HepG2 (cell line): ENCODE measurements at places on chromosomes 16 and 17. TPM values are rescaled to one million over a fixed set of nuclear protein-coding genes. Genes with fewer than 3 reads are reported as not detected.

The SLC5A11 gene
- total RNA-seq, result 1.7 and 3.3 TPM in 2 replicates

The NAT9 gene
- total RNA-seq, result 37.6 and 44.2 TPM in 2 replicates

The DDX5 gene
- 503 and 539 TPM in 2 replicates for total RNA-seq

The GNG13 gene
- total RNA-seq, result not detected in 2 replicates

The PRDM7 gene
- total RNA-seq, result not detected in 2 replicates

The ODAD4 gene
- 0.53 and 0.60 TPM in 2 replicates for total RNA-seq

The SKAP1 gene
- total RNA-seq, result not detected in 2 replicates

The PDE6G gene
- total RNA-seq, result 1.0 and 1.4 TPM in 2 replicates

The PMFBP1 gene
- total RNA-seq, result 2.4 and 3.8 TPM in 2 replicates

DNA sequence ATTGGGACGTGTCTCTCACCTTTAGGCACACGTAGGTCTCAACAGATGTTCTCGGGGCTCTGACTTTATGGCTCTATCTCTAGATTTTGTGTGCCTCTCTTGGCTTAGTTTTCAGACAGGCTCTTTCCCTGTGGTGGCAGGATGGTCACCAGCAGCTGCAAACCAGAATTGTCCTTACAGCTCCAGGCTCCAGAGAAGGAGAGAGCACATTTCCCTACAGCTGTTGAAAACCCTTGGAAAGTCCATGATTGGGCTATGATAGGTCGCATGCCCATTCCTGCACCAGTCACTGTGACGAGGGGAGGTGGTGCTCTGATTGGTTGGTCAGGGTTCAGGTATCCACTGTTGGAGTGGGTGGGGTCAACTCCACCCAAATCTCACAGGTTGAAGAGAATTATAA, 41.5 kb downstream of the SHISA9 start:
- no peak overlapping the region for H3K27ac ChIP-seq
- H3K4me3 ChIP-seq, result no peak overlapping the region
- H3K36me3 ChIP-seq, result no peaks in the 10 kb centered on the region
- H3K4me1 ChIP-seq, result no peaks in the 10 kb centered on the region
- peaks cover 8% of the 10 kb centered on the region; the same call in 1 of the 3 replicates for H3K27me3 ChIP-seq
- DNase-seq, result no peak

- no peak for DNase-seq
- H3K36me3 ChIP-seq, result no peaks in the 10 kb centered on the region
- H3K4me1 ChIP-seq, result peaks cover 22% of the 10 kb centered on the region
- peaks cover 3% of the 10 kb centered on the region; the same call in 1 of the 2 replicates for H3K27me3 ChIP-seq
These were observed 34.2 kb downstream of the GJC1 start for GRCh38 chr17:44795928-44796327.

DNA sequence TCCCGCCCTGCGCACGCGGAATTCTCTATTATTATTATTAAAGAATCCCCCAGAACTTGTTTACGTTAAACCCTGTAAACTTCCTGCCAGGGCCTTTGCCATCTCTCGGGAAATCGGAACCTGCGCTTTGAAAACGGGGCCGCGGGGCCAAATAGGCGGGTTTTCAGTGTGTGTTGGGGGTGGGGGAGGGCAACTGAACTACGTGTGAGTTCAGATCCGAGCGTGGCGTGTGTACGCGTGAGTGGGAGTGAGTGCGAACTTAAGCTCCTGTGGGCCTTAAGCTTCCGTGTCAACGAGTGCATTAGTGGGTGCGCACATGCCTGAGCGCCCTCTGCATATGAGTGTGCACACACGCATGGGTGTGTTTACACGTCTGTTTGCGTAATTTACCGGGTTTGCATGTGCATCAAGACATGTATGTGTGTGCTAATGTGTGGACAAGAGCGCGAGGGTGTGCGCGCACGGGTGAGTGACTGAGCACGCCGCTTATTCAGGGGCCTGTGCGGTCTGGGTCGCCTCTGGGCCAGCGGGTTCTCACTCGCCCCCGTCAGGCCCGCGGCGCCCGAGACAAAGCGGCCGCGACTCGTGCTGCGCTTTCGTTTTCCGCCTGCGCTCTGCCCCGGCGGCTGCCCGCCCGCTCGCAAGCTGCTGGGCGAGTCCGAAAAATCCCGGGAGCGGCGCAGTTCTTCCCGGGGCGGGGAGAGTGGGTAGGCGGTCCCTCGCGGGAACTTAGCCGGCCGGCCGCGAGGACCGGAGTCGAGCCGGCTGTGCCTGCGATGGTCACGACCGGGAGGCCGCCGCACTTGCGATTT, 1.2 kb upstream of the FOXF1 start:
- no peak overlapping the region for H3K27ac ChIP-seq
- H3K4me1 ChIP-seq, result no peaks in the 10 kb centered on the region
- DNase-seq, result no peak
- H3K4me3 ChIP-seq, result peak overlapping the region; percentile 32

DNA sequence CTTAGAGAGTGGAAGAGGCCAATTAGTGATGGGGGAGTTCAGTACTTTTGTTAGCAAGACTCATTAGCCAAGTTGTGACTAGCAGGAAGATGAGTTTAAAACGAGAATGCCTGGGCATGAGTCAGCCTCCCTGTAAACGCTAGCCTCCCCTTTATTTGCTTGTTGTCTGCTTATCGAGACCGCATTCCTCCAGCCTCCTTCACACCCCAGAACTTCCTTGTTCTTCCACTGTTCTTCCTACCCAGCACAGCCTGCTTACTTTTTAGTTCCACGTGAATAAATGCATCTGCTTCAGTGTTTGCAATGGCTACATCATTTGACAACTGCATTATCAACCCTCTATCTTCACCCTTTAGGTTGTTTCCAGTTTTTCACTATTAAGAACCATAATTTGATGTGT, 20.2 kb upstream of the OR3A1 start:
- no peak for DNase-seq
- H3K4me3 ChIP-seq, result no peak overlapping the region
- peaks cover 2% of the 10 kb centered on the region; the same call in 2 of the 3 replicates for H3K27me3 ChIP-seq
- no peak overlapping the region for H3K27ac ChIP-seq
- H3K4me1 ChIP-seq, result no peaks in the 10 kb centered on the region

DNA sequence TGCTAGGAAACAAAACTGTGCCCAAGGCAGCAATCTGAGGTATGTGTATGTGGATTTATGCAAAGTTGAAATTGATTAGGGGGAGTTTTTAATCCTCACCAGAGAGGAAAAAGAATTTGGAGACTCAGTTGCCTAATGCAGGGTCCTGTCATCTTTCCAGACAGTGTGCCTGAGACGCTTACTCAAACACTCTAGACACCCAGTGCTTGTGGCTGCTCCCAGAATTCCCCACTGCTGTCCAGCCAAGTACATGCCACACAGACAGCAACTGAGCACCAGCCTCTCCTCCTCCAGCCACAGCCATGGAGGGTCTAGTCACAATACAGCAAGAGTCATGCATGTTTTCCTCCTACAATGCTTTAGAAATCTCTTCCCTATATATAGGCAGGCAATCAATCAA, 118.1 kb downstream of the HIC1 start:
- no peak overlapping the region for H3K27ac ChIP-seq
- H3K36me3 ChIP-seq, result peaks cover 23% of the 10 kb centered on the region
- peaks cover 66% of the 10 kb centered on the region for H3K4me1 ChIP-seq
- H3K4me3 ChIP-seq, result no peak overlapping the region
- no peak for DNase-seq

DNA sequence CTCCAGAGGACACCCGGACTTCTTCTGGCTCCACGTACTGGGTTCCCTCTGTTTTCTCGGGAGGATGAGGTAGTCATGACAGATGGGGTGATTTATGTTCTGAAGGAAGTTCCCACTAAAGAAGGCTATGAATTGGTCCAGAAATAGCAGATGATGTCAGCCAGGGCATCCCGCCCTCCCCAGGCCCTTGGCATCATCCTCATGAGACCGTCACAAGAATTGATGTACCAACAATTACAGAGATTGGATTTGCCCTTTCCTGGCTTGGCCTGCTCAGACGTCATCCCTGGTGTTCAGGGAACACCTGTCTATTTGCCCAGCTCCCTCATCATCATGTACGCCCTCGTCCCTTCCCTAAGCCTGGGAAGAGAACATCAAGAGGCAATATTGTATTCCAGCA, 102.8 kb upstream of the CCL1 start:
- no peaks in the 10 kb centered on the region for H3K4me1 ChIP-seq
- H3K27ac ChIP-seq, result no peak overlapping the region
- H3K27me3 ChIP-seq, result peaks cover 29% of the 10 kb centered on the region; the same call in 1 of the 3 replicates
- no peak for DNase-seq
- H3K4me3 ChIP-seq, result no peak overlapping the region
- no peaks in the 10 kb centered on the region for H3K36me3 ChIP-seq

- no peaks in the 10 kb centered on the region; the same call in 2 of the 3 replicates for H3K27me3 ChIP-seq
- peaks cover 37% of the 10 kb centered on the region for H3K4me1 ChIP-seq
- peak overlapping the region; percentile 93 for H3K27ac ChIP-seq
- peak overlapping the region; percentile 89 for H3K4me3 ChIP-seq
These were observed 2.4 kb downstream of the FBRS start for GRCh38 chr16:30660424-30661261.

DNA sequence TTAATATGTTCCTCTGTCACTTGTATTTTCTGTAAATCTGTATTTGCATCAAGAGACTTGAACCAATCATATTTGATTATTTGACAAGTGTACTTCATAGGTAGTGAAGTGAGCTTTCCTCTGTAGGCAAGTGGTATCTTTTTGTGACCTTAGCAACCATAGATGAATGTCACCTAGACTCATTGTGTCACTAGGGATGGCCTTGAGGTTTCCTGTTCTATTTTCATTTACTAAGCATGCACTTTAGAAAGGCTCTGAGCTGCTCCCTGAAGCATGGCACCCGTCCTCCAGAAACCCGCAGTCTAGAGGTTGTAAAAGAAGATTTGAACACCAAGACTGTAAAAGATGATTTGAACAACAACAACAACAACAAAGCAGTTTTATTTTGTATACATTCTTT, 151.7 kb downstream of the PRKCB start:
- DNase-seq, result no peak
- no peaks in the 10 kb centered on the region for H3K4me1 ChIP-seq
- no peaks in the 10 kb centered on the region for H3K36me3 ChIP-seq
- no peak overlapping the region for H3K4me3 ChIP-seq
- H3K27me3 ChIP-seq, result no peaks in the 10 kb centered on the region; the same call in 1 of the 2 replicates

DNA sequence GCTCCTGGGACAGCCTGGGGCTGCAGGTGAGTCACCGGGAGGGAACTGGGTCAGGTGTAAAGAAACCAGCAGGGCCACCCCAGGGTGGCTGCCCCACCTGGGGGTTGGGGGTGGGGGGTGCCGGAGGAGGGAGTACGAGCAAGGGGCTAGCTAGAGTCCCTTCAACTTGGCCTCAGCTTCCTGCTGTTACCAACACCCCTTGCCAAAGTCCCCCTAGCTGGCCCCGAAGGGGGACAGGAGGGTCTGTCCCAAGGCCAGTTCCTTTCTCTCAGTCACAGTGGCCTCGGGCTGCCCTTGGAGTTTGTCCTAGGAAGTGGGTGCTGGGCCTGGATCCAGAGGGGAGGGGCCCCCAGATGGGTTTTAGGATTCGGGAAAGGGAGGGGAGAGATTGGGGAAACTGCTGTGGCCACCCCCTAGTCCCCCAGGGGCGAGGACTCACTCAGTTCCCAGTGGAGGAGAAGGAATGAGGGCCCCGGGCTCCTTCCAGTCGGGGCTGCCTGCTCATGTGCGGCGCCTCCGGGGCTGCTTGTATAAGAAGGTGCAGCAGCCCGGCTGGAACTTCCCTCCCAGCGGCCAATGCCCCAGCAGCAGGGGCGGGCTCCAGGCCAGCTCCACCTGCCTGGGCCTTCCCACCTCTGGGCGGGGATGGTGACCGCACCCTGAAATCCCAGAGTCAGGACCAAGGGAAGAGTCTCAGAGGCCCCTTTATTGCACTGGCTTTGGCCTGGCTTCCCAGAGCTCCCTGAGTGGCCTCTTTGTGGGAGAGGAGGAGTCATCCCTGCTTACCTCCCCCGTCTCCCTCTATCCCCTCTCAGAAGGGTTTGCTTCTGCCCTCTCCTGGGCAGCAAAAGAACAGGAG, 7.3 kb downstream of the ARHGAP27 start:
- H3K27me3 ChIP-seq, result peaks cover 2% of the 10 kb centered on the region; the same call in 1 of the 2 replicates
- H3K4me3 ChIP-seq, result peak overlapping the region; percentile 83
- peak; percentile 99 for DNase-seq
- H3K27ac ChIP-seq, result peak overlapping the region; percentile 85

- peaks cover 22% of the 10 kb centered on the region; the same call in 1 of the 2 replicates for H3K4me1 ChIP-seq
- no peaks in the 10 kb centered on the region for H3K27me3 ChIP-seq
- no peaks in the 10 kb centered on the region for H3K36me3 ChIP-seq
- H3K4me3 ChIP-seq, result peak overlapping the region; percentile 29; the same call in 1 of the 2 replicates
These were observed 27.8 kb upstream of the MEIOC start for GRCh38 chr17:44628243-44629188.

GRCh38 chr16:88904676-88905365, 38.4 kb upstream of the PABPN1L start:
- H3K36me3 ChIP-seq, result no peaks in the 10 kb centered on the region
- peaks cover 10% of the 10 kb centered on the region for H3K4me1 ChIP-seq
- no peak overlapping the region for H3K27ac ChIP-seq
- DNase-seq, result no peak
- peaks cover 95% of the 10 kb centered on the region for H3K27me3 ChIP-seq

DNA sequence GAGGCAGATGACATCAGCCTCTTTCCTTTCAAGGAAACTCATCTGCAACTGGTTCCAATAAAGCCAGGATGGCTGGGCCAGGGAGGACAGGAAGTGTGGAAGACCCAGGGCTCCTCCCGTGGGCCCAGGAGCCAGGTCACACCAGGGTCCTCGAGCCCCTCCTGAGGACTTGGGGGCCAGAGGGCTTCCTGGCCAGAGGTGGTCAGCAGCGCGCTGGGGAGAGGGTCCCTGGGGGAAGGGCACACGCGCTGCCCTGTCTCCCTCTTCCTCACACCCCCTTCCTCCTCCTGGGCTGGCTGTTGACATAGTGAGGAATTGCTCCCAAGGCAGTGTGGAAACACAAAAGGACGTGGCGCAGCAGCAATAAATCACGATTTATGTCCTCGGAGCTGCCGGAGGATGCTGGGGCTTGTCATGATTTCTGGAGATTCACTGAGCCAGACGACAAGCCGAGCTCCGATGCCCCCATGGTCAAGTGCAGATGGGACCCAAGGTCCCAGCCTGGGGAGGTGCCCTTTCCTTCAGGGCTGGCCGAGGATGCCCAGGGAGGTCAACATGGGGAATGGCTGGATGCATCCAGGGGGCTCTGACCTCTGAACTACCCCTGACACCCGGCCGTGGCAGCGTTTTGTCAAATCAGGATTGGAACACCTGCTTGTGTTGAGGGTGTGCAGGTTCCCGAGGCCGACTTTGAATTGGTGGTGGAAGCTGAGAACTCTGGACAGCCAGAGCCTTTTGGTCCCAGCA, 152.6 kb downstream of the IRF8 start:
- peaks cover 2% of the 10 kb centered on the region; the same call in 1 of the 2 replicates for H3K27me3 ChIP-seq
- H3K36me3 ChIP-seq, result no peaks in the 10 kb centered on the region
- no peaks in the 10 kb centered on the region for H3K4me1 ChIP-seq
- DNase-seq, result no peak

DNA sequence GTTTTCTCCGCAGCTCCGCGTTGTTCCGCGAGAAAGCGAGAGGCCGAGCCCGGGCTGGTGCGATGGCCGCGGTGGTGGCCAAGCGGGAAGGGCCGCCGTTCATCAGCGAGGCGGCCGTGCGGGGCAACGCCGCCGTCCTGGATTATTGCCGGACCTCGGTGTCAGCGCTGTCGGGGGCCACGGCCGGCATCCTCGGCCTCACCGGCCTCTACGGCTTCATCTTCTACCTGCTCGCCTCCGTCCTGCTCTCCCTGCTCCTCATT, 404 bp downstream of the EMC6 start:
- no peaks in the 10 kb centered on the region for H3K27me3 ChIP-seq
- peak overlapping the region; percentile 97 for H3K4me3 ChIP-seq
- peak overlapping the region; percentile 79 for H3K27ac ChIP-seq
- H3K4me1 ChIP-seq, result peaks cover 44% of the 10 kb centered on the region
- no peak for DNase-seq

GRCh38 chr16:86667035-86667434, 88.7 kb downstream of the FOXL1 start:
- peaks cover 10% of the 10 kb centered on the region; the same call in 1 of the 2 replicates for H3K27me3 ChIP-seq
- H3K27ac ChIP-seq, result no peak overlapping the region
- no peak for DNase-seq
- H3K4me1 ChIP-seq, result peaks cover 25% of the 10 kb centered on the region
- no peak overlapping the region for H3K4me3 ChIP-seq

GRCh38 chr16:82999711-83000110, 372.9 kb downstream of the CDH13 start:
- H3K36me3 ChIP-seq, result no peaks in the 10 kb centered on the region
- no peak for DNase-seq
- no peaks in the 10 kb centered on the region for H3K27me3 ChIP-seq
- H3K27ac ChIP-seq, result no peak overlapping the region
- no peak overlapping the region for H3K4me3 ChIP-seq
- H3K4me1 ChIP-seq, result no peaks in the 10 kb centered on the region
